ENCODE measurements at places on chromosomes 3 and 15.

DNA sequence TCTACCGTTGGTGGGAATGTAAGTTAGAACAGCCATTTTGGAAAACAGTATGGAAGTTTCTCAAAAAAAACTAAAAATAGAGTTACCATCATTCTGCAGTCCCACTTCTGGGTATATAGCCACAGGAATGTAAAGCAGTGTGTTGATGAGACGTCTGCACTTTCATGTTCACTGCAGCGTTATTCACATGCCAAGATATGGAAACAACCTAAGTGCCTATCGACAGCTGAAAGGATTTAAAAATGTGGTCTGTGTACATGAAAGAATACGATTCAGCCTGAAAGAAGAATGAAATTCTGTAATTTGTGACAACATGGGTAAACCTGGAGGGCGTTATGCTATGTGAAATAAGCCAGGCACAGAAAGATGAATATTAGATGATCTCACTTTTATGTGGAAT lies 157.7 kb downstream of the THSD4 start:
- DNase-seq = no peak

DNA sequence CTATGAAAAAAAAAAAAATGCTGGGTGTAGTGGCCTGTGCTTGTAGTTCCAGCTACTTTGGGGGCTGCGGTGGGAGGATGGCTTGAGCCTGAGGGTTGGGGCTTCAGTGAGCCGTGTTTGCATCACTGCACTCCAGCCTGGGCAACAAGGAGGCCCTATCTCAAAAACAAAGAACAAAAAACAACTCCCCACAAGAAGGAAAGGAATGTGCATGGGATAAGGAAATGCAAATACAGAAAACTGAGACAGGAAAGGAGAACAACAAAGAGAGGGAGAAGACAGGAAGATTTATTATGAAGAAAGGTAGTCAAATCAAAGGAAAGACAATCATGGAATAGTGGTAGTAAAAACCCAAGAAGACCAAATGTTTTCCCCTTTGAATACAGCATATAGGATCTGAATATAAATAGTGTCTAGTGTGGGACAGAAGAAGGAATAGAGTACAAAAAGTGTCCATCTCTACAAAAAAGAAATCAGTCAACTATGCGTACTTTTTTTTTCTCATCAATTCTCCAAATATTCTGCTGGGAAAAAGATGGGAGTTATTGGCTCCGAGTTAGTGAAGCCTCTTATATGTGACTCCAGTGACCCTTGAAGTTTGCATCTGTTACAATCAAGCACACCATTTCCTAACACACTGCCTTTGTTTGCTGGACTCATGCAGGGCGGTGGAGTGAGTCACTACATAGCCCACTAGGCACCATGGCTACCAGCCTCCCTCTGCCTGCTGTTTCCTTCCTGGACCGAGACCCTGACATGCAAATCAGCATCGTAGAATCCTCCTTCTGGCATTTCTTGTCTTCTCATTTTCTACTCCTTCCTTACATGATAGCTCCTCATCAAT lies 101.2 kb upstream of the PTX3 start:
- DNase-seq = peak; percentile 75

GRCh38 chr15:42274702-42274989 lies 1.4 kb upstream of the TMEM87A start:
- DNase-seq = no peak

GRCh38 chr3:187830181-187830580 lies 84.9 kb upstream of the BCL6 start:
- DNase-seq = no peak

- no peak for DNase-seq
Observed at GRCh38 chr15:52406601-52407000, 111.0 kb upstream of the MYO5C start.

- DNase-seq = peak; percentile 94
Observed at GRCh38 chr3:114649331-114649730, 355.5 kb downstream of the TIGIT start.

DNA sequence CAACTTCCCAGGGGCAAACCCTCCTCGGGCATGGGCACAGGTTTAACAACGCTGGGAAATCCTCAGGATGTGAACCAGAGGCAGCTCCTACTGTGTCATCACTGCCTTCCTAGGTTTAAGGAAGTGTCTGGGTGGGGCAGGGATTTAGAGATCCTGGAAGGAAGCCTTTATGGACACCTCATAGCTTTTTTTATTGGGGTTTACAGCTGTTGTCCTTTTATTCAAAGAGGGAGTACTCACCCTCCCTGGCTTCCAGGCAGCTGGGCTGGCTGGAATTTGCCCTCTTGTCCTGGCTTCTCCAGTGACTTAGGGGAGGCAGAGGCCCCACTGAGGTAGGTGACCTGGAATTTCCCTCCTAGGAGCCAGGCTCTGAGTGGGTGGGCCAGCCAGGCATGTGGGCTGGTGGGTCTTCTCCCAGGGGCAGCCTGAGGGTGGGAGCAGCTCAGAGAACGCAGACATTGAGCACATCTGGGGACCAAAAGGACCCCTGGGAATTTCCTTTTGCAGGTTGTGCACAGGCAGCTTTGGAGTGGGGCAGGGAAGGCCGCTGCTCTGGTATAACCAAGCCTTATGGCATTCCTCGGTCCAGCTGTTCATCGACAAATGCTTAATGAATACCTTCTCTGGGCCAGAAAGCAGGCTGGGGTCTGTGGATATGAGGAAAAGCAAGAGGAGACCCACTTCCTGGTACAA lies 13.5 kb upstream of the FAM3D start:
- DNase-seq = no peak

DNA sequence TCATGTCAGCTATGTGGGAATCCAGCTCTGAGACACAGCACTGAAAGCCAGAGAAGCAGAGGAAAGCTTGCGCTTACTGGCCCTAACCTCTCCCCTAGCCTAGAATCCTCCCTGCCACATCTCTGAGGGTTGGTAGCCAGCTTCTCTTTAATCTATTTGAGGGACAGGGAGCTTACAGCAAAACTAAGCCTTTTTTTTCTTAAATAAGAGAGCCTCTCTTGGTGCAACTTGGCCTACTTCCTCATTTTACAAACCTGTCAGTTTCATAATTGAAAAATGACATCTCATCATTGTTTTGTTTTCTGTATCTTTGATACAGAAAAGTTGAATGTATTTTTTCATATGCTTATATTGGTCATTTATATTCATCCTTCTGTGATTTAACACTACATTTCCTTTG lies 193.9 kb downstream of the ZNF621 start:
- DNase-seq = no peak

DNA sequence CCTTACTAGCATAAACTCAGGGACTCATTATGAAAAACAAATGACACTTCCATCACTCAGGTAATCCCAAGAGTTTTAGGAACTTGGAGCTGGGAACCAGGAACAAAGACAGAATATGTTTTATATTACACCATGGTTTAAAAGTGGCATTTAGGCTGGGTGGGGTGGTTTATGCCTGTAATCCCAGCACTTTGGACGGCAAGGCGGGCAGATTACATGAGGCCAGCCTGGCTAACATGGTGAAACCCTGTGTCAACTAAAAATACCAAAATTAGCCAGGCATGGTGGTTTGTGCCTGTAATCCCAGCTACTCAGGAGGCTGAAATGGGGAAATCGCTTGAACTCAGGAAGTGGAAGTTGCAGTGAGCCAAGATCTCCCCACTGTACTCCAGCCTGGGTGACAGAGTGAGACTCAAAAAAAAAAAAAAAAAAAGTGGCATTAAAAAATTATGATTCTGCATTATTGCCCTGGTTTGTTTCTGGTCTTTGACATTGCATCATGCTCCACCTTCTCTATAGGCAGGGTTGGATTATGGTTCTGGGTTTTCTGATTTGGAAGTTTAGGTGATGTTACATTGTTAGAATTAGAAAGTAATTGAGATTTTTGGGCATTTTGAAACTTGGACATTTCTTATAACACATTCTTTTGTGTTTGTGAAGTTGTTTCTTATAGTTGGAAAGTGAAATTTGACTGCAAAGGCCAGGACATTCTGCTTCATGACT lies 19.0 kb downstream of the SQOR start:
- no peak for DNase-seq

- DNase-seq = no peak
Observed at GRCh38 chr15:49428409-49429095, 5.5 kb downstream of the FGF7 start.

GRCh38 chr3:132448216-132448961 lies 31.1 kb downstream of the DNAJC13 start:
- no peak for DNase-seq

GRCh38 chr3:46946856-46947545 lies 29.5 kb downstream of the CCDC12 start:
- DNase-seq = no peak

GRCh38 chr15:84817466-84818081 lies 418 bp downstream of the ALPK3 start:
- DNase-seq = no peak

DNA sequence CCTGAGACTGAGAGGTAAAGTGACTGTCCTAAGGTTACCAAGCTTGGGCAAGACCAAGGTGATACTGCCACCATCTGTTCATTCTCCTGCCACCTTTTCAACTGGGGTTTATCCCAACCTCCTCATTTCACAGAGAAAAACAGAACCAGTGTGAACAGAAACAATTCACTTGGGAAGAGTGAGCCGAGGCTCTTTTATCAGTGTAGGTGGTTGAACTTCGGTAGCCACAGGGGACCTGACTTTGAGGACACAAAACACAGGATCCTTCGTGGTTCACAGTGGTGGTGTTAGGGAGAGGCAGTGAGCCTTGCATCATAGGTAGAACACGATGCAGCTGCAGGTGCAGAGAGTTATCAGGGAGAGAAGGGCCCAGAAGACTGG lies 72.8 kb upstream of the ICE2 start:
- no peak for DNase-seq
